ENCODE measurements at places on chromosomes 2 and 18. TPM values are rescaled to one million over a fixed set of nuclear protein-coding genes. Genes with fewer than 3 reads are reported as not detected.

Gene BMP10
- not detected for total RNA-seq

Gene EVX2
- not detected for total RNA-seq

Gene TCF4
- 25.1 TPM for total RNA-seq

Gene UXS1
- total RNA-seq = 18.2 TPM

Gene TRIM54
- total RNA-seq = 0.16 TPM

Gene L3MBTL4
- 4.8 TPM for total RNA-seq

Gene KIF5C
- total RNA-seq = 0.08 TPM

Gene CPLX4
- total RNA-seq = not detected

Gene GRHL1
- total RNA-seq = 123 TPM

Gene AQP4
- 0.08 TPM for total RNA-seq

Gene CRYGC
- total RNA-seq = not detected

Gene CCL20
- total RNA-seq = 2.8 TPM

Gene ALKAL2
- 0.44 TPM for total RNA-seq

Gene TCF7L1
- total RNA-seq = 4.5 TPM

Gene SCTR
- not detected for total RNA-seq

Gene PSTPIP2
- total RNA-seq = 4.7 TPM

Gene PAX8
- 6.1 TPM for total RNA-seq

Gene GPR35
- 0.24 TPM for total RNA-seq

Gene LRRC30
- total RNA-seq = not detected

Gene HJURP
- 9.4 TPM for total RNA-seq

Gene RTP5
- total RNA-seq = not detected

Gene CYTIP
- 1.3 TPM for total RNA-seq

Gene LYG2
- not detected for total RNA-seq

Gene SIGLEC15
- not detected for total RNA-seq

Gene GALR1
- not detected for total RNA-seq

Gene SANBR
- 5.3 TPM for total RNA-seq

Gene LYPD6
- 0.96 TPM for total RNA-seq

Gene MC5R
- 0.28 TPM for total RNA-seq

Gene ZNF385B
- 0.32 TPM for total RNA-seq

Gene ASPRV1
- 0.16 TPM for total RNA-seq

Gene TMEM17
- 2.3 TPM for total RNA-seq

Gene IL36B
- total RNA-seq = 1.4 TPM

Gene SAG
- total RNA-seq = not detected

Gene AAMP
- 67.0 TPM for total RNA-seq

Gene ARMC9
- 1.2 TPM for total RNA-seq

Gene SPHKAP
- not detected for total RNA-seq

Gene MAL
- 382 TPM for total RNA-seq

Gene SIX3
- total RNA-seq = not detected

Gene TEX44
- total RNA-seq = not detected

Gene DOK6
- 0.04 TPM for total RNA-seq

Gene HOXD13
- total RNA-seq = not detected

Gene STK36
- 12.0 TPM for total RNA-seq

Gene BCL2L11
- 16.6 TPM for total RNA-seq

Gene GCG
- not detected for total RNA-seq

Gene ZEB2
- total RNA-seq = 6.5 TPM

Gene LRRTM4
- total RNA-seq = not detected

Gene RAX
- not detected for total RNA-seq

Gene SLC4A3
- total RNA-seq = 3.0 TPM

Gene FMNL2
- 12.4 TPM for total RNA-seq

Gene ANKRD30BL
- not detected for total RNA-seq

Gene SERPINB11
- 7.1 TPM for total RNA-seq

Gene MSH6
- 19.8 TPM for total RNA-seq

Gene CHRNG
- total RNA-seq = not detected

Gene TUBA4B
- total RNA-seq = not detected

Gene IL1B
- 4.1 TPM for total RNA-seq
